Heart left ventricle (tissue), 16 donors: ENCODE measurements at places on chromosomes 12 and 14. TPM values are rescaled to one million over a fixed set of nuclear protein-coding genes. Genes with fewer than 3 reads are reported as not detected.

GRCh38 chr12:122895320-122895703, 612 bp downstream of the VPS37B start:
- DNase-seq: no peak

DNA sequence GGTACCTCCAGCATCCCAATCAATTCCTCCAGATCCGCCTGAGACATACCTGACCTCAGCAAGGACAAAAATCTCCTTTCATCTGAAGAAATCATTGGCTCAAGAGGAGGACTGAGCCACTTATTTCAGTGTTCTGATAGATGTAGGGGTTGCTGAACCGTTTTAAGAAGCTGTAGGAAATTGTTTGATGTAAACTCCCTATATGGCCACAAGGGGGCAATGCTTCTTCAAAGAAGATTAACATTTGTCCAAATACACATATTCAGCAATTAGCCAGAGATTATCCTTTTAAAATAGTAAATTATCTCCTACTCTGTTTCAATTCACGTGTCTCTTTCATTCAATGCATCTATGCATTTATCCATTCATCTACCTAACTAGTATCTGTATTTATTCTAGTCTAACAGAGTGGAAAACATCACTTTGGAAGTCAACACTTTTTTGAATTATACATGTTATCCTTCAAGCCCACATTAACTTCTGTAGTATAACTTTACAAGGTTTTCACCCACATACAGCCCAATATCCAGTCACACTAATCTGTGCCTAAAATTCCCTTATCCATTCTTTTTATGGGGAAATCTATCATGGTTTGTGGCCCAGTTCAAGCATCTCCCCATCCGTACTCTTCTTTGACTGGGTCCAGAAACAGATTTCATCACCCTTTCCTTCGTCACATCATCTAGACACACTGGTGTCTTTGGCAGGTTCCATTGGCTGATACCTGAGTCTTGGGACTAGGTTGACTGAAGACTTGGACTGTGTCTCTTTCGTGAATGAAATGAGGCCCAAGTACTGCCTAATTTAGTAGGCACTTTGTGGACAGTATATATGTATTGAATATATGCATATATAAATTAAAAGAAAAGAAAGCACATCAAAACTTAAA, 411.0 kb upstream of the OR4E1 start:
- no peak for DNase-seq

DNA sequence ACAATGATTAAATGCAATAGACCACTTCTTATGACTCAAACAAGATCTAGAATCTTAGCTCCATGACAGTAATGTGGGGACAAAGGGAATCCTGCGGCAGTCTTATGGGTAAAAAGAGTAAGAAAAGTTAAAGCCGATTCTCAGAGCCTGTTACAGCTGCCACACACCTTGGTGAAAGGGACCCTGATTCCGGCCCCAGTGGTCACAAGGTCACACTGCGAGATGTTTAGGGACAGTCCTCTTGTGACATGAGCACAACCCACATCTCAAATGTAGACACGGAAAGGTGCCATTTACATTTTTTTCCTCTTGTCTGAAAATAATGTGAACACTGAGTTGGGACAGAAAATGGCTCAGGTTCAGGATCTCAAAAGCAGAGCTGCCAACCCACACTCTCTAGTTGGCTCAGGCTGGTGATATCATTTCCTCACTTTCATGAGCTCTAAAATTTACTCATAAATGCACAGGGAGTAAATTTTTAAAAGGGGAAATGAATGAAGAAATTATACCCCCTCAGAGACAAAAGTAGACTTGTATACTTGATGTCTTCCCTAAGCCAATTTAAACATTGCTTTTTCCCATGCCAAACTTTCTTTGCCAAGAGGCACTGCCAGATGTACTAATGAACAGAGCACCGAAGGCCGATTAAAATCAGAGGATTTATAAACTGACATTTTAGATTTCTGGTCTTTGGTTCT, 113.1 kb upstream of the OVCH1 start:
- DNase-seq: no peak

DNA sequence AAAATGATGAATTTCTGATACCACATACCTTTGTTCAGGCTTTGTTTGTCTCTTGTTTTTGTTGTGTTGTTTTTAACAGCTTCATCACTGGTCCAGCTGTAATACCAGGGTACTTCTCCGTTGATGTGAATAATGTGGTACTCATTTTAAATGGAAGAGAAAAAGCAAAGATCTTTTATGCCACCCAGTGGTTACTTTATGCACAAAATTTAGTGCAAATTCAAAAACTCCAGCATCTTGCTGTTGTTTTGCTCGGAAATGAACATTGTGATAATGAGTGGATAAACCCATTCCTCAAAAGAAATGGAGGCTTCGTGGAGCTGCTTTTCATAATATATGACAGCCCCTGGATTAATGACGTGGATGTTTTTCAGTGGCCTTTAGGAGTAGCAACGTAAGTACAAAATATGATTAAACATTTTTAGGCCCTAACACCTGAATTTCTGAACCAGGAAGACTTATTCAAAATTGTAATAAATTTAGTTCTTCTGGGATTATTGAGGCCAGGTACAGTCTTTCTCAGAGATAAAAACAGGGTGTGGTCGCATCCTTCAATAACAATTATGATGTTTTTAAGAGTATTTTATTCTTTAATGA, 22.4 kb downstream of the RXYLT1 start:
- DNase-seq: no peak

DNA sequence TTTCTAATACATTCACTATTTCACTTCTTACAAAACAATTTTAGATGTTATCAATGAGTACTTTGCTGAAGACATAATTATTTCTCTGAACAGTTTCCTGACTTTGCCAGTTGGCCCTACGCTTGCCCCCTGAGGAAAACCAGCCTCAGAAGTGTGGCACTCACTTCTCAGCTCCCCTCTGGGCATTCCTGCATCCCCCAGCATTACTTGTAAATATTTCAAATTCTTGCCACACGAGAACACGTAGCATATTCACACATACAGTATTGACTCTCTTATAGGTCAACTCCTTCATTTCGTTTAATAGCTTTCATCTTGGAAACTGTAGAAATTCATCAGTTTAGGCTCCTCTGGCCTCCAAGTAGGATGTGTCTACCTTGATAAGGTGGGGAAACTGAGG, 65.2 kb downstream of the OTX2 start:
- no peak for DNase-seq

GPR135 gene
- total RNA-seq: 2.1 TPM

DNA sequence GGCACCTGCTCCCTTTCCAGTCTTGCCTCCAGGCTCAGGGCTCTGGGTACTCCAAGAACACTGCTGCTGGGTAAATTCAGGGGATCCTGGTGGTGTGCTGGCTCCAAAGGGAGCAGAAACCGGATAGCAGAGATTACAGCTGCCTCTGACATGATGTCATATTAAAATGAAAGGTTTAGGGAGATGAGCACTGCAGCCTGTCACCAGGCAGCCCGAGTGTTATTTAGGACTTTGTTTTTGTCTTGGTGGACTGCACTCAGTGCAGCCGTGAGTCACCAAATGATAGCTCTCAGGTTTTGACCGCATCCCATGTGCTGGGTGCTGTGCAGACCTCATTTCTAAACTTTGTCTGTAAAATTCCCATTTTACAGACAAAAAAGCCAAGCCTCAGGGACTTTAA, 266.0 kb upstream of the CRY1 start:
- DNase-seq: no peak

DNA sequence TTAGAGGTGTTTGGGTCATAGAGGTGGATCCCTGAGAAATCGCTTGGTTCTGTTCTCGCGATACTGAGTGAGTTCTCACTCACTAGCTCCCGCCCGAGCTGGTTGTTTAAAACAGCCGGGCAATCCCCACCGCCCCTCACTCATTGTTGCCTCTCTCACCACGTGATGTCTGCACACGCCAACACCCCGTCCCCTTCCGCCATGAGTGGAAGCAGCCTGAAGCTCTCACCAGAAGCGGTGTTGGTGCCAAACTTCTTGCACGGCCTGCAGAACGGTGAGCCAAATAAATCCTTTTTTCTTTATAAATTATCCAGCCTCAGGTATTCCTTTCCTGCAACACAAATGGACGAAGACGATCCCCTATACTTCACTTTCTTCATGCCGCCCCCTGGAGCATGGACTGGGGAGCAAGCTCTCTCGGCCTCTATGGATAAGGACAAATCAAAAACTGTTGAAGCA, 45.4 kb upstream of the CCND2 start:
- DNase-seq: no peak

GRCh38 chr12:116612436-116612835, 53.3 kb downstream of the MAP1LC3B2 start:
- DNase-seq: no peak

CCND2 gene
- 157 TPM for total RNA-seq

CYP27B1 gene
- total RNA-seq: 0.19 TPM

KLRC2 gene
- total RNA-seq: not detected

SCNN1A gene
- total RNA-seq: 0.58 TPM

- DNase-seq: no peak
Measured at GRCh38 chr12:52362118-52362726, 5.1 kb downstream of the KRT85 start.

- DNase-seq: no peak
Measured at GRCh38 chr12:78790148-78790547, 74.4 kb upstream of the SYT1 start.

NXPH4 gene
- 3.2 TPM for total RNA-seq

DNA sequence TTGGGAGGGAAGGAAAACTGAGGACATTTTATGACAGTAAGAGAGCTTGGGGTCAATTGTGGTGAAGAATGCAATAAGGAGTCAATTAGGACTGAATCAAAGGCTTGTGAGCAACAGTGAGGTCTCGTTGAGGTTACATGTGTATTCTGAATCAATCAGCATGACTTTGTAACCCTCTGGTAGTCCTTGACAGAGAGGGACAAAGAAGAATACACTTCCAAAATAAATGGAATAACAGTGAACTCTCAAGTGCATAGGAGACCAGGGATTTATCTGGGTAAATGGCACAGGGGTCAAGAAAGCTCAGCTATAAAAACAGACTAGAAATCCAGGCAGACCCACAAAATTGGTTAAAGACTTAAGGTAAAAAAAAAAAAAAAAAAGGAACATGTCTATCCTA, 85.1 kb upstream of the NAV3 start:
- no peak for DNase-seq

CLEC2B gene
- 18.8 TPM for total RNA-seq

- no peak for DNase-seq
Measured at GRCh38 chr12:117750657-117751056, 218.1 kb downstream of the KSR2 start.

GYS2 gene
- total RNA-seq: not detected

GRCh38 chr12:102379346-102380162, 100.8 kb downstream of the IGF1 start:
- DNase-seq: no peak

DNA sequence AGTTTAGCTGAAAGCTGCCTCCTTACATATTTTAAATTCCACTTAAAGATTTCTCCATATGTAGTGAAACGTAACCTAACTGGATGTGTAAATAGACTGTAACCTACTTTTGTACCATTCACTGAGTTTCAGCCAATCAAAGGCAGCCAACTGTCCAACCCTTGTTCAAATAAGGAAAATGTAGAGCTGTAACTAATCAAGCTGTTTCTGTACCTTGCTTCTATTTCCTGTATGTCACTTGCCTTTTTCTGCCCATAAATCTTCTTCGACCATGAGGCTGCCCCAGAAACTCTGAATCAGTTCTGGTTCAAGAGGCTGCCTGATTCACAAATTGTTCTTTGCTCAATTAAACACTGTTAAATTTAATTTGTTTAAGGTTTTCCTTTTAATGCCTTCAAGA, 6.3 kb downstream of the SLC7A8 start:
- no peak for DNase-seq

NUP107 gene
- total RNA-seq: 20.2 TPM

DNA sequence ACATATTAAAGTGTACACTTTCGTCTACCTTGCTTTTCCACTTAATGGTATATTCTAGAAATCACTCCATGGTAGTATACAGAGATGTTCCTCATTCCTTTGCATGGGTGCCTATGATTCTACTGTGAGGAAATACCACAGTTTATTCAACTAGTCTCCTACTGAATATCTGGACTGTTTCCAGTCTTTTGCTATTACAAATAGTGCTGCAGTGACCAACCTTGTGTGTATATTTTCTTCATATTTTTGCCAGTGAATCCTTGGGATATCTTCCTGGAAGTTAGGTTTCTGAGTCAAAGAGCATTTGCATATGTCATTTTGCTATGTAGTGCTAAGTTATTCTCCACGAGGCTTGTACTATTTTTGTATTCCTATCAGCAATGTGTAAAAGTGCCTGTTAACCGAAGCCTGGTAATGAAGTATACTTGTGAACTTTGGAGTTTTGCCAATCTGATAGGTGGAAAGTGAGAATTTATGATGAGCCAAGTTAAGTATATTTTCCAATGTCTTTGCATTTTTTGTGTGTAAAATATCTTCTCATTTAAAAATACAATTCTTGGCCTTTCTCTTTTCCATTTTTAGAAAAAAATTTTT, 31.3 kb upstream of the TMEM263 start:
- DNase-seq: no peak

- no peak for DNase-seq
Measured at GRCh38 chr12:98373025-98373554, 142.3 kb upstream of the TMPO start.

DNA sequence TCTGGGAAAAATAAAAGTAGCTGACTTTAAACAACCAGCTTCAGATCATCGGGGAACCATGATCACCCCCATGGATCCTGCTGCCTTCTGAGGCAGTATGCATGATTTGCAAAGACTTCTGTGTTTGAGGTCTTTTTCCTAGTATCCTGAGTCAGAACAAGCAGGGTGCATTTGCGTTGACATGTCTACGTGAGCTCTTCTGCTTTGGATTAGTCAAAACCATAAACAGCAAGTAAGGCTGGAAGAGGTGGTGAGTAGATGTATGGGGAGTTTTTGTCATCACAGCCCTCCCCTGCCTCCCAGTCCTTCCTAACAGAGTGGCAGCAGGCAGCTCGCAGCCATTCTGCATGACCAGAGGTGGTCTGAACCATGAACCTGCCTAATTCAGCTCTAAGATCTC, 24.1 kb downstream of the PLEKHG7 start:
- no peak for DNase-seq

FERMT2 gene
- total RNA-seq: 112 TPM

DNA sequence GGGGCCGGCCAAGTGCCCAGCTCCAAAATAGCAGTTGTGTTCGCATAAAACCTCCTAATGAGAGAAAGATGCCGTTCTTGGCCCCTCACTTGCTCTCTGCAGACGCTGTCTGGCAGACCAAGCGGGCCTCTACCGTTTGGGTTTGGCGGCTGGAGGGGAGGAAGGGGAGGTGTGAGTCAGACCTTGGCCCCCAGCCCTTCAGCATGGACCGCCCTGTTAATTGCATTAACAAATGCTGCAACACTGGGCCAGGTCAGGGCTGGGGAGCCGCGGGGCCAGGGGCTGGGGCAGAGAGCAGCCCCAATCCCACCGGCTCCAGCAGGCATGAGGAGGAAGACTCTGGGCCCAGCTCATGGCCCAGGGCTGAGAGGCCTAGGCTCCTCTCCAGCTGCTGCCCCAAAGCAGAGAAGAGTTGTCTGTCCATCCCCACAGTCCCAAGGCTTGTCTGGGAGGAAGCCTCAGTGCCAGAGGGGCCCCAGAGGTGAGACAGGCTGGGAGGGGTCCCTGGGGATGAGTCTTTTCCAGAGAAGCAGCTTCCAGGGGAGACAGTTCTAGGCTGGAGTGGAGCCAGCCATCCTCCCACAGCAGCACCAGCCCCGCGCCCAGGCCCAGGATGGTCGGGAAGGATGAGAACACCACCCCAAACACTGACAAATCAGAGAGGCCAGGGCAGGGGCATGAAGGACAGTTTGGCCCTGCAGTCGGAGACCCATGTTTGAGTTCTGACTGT, 16.9 kb downstream of the LTBP2 start:
- peak; percentile 88 for DNase-seq

CDCA3 gene
- total RNA-seq: 0.95 TPM

GRCh38 chr14:76695263-76695920, 65.9 kb upstream of the VASH1 start:
- DNase-seq: no peak

- no peak for DNase-seq
Measured at GRCh38 chr12:28308891-28309290, 118.6 kb downstream of the CCDC91 start.

NID2 gene
- total RNA-seq: 32.5 TPM
